ENCODE measurements at places on chromosomes 1 and 21.

DNA sequence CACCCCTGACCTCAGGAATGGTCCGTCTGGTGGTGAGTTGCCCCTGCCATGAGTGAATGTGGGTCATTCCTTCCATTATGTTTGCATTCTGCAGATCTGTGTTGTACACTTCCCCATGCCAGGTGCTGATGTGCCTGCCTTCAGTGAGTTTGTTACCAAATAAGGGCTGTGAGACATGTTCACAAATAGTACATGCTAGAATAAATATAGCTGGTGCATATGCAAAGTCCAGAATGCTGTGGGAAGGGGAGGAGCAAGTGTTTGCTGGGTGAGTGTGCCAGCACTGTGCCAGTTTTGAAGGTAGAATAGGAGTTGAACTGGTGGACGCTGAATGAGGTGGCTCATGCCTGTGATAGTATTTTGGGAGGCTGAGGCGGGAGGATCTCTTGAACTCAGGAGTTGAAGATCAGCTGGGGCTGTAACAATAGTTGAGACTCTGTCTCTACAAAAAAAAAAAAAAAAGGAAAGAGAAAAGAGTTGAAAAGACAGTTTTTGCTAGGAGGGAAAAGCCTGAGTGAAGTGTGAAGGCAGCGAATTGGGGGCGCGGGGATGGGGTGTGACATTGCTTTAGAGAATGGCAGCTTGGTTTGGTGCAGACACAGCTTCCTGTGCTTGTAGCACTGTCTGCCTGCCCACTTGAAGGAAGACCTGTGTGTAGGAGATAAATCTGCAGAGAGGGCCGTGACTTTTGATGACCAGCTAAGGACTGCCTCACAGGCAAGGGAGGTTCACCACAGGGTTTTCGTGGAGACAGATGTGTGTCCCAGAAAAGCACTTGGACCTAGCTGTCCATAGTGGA is 61.1 kb downstream of the LGR6 start:
- no peak for DNase-seq

DNA sequence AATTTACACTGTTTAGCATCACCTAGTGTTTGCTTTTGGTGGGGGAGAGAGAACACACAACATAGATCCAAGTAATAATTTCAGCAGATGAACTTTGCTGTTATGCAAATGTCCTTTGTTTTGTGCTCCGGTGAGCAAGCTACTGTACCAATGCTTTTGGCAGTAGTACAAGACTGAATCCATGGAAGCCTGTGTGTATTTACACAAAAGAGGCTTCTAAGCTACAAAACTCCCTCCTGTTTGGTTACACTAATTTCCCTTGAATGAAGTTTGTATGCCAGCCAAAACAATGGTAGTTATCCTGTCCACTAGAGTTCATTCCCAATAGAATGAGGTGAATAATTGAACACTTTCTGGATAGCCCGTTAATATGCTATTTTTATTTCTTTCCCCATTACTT is 320.5 kb downstream of the KCTD3 start:
- no peak for DNase-seq

DNA sequence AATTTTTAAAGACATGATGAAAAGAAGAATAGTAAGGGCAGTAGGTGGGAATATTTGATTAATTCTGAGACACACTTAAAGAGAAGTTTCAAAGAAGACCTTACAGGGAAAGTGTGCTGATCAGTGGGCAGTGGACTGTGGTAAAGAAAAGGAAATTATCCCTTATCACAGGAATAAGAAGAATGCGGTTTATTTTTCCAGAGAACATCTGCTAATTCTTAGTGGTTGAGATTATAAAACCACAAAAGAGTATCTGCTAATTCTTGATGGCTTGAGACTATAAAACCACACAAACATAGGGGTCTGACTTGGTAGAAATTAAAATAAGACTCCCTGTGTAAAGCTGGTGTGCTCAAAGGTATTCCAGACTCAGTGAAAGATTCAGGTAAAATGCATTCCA is 60.0 kb upstream of the KCTD3 start:
- DNase-seq, result no peak

- no peak for DNase-seq
Measured at GRCh38 chr1:218166268-218166945, 118.7 kb upstream of the RRP15 start.

DNA sequence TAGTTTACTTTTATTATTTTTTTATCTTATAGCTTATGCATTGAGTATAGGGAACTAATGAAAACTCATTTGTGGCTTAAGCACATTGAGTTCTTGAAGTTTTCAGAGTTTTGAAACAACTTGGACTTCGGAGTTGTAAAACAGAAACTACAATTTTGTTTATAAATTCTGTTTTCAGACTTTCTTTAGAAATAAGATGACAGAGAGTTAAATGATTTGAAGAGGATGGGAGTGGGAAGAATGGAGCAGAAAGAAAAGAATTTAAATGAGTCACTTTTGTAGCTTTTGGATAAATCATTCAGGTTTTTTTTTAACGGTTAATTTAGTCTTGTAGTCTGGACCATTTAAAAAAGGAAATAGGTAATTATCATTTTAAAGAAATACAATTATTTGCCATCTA is 32.3 kb downstream of the INKA2 start:
- DNase-seq, result no peak

DNA sequence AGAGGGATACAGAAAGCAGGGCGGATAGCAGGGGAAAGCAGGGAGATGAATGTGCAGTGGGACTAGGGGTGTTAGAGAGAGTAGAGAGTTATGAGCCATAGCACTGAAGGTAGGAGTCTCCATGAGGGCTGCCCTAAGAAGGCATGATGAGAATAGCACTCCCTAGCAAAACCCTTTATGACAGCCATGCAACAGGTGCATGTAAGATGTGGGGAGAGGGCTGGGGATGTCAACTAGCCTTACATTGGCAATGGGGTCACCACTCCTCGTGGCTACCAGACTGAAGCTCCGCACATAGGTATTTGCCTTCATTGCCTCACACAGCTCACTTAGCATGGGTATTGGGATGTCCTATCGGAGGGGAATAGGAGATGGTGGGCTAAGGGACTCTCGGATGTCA is 4.6 kb downstream of the TMOD4 start:
- no peak for DNase-seq

- DNase-seq, result no peak
Measured at GRCh38 chr1:22057861-22058260, 5.4 kb downstream of the CDC42 start.

- no peak for DNase-seq
Measured at GRCh38 chr1:18783705-18784481, 75.6 kb downstream of the TAS1R2 start.

DNA sequence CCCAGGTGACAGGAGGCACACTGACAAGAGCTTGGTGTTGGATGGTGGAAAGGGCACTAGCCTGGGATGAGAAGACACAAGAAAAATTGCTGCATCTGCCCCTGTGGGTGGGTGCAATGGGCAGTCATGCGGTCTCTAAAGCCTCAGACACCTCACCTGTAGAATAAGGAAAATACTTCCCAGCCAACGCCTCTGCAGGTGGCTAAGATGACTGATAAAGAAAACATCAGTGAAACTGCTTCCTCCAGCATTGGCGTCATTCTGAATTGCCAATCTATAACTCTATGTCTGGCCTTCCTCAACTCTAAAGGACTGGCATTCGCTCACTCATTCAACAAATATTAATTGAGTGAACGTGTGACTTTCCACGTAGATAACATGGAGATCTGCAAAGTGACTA is 100.4 kb upstream of the F3 start:
- DNase-seq, result no peak

DNA sequence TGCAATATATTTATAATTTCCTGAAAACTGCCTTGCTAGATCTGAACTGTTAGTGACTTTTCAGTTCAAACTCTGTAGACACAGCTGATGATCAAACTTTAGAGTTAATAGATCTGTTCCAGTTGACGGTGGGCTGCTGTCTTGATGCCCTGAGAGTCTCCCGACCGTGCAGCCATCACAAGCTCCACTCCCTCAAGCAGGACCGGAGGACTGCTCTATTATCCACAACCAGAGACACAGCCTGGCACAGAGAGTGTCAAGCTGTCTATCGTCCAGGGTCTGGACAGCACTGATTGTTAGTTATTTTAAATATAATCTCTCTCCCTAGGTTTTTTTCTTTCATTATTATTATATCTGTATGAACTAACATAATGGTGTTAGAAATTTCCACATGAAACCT is 8.0 kb downstream of the CHODL start:
- DNase-seq, result no peak

DNA sequence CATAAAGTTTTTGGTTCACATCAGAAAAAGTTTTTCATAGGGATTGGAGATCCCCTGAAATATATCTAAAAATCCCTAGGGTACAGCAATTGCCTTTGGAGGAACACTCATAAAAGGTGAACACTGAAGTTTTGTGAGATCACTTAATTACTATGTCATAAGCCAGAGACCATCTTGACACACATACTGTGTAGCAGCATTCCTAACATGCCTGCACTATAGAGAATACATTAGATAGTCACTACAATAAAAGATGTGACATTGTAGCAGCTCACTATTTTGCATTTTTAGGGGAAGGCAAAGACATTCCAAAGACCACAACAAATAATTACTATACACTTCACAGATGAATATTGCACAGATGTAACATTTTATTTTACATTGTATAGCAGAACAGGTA is 779.9 kb downstream of the KCNT2 start:
- DNase-seq, result no peak

- DNase-seq, result no peak
Measured at GRCh38 chr1:2455757-2456156, 20.3 kb upstream of the PLCH2 start.

- no peak for DNase-seq
Measured at GRCh38 chr1:158398818-158399514, at the start of gene OR10T2. TSS of gene OR10T2 (minus strand) at chr1:158399466. CDS start at chr1:158399466, 0 bp downstream.

- no peak for DNase-seq
Measured at GRCh38 chr1:31007462-31007991, 58.0 kb downstream of the PUM1 start.

- DNase-seq, result no peak
Measured at GRCh38 chr1:174764191-174764590, 235.6 kb upstream of the CACYBP start.

GRCh38 chr1:9373619-9374018 is 80.9 kb downstream of the SPSB1 start:
- DNase-seq, result no peak

DNA sequence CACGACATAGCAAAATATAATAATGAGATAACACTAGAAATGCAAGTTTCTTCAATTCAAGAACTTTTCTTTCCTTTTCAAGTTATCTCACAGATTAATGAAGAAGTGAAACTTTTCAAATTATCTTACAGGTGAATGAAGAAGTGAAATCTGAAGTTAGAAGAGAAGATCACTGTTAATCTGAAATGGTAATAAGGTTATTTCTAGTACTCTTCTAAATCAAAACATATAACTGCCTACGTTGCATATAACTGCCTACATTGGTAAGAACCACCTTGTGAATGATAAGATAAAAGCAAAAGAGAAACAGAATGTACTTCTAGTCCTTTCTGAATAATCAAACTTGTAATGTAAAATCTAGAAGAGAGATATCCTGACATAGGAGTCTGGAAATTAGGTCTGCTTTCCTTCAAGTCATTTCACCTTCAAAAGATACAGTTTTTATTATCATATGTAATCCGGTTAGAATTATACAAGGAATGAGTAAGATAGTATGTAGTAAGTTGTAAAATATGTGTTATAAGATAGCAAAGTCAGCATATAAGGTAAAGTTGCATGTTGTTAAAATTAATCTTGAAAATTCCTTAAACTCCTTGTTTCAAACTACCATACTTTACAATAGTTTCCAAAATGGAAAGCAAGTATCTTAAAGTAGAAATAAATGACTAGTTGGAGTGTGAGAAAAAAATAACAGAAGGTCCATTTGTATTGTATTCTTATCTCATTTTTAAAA is 522.4 kb upstream of the ZRANB2 start:
- DNase-seq, result no peak

GRCh38 chr1:92831368-92831761 is 475 bp upstream of the RPL5 start:
- DNase-seq, result no peak

GRCh38 chr1:3393987-3394920 is 60.2 kb upstream of the ARHGEF16 start:
- DNase-seq, result no peak

- no peak for DNase-seq
Measured at GRCh38 chr1:231971397-231972110, 345.0 kb downstream of the DISC1 start.

- no peak for DNase-seq
Measured at GRCh38 chr1:230109066-230109465, 42.0 kb downstream of the GALNT2 start.

- no peak for DNase-seq
Measured at GRCh38 chr1:150881331-150882070, 5.1 kb upstream of the ARNT start.

GRCh38 chr1:110308247-110308646 is 30.9 kb upstream of the RBM15 start:
- no peak for DNase-seq

DNA sequence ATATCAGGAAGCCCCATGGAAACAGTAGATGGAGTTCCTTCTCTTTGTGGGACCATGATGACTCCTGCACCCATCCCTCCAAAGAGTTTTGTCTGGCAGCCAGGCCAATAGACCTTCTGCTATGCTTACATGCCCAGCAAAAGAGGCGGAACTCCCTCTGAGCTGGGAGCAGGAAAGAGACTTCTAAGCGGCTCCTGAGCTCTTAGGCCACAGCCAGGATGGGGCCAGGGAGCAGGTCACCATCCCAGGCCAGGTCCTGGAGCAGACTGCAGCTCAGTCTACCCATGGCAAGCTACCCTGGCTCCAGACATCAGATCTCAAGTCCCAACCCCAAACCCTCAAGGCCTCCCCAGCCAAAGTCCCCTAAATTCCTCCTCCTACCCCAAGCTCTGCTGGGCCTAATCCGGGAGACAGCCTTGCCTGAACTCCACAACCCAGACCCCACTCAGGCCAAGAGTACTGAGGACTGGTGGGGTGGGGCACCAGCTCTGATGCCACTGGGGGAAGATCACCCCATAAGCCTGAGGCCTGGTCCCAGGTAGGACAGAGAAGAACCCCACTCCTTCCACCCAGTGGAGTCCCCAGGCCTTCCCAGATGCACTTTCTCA is 387.9 kb downstream of the MATN1 start:
- no peak for DNase-seq

DNA sequence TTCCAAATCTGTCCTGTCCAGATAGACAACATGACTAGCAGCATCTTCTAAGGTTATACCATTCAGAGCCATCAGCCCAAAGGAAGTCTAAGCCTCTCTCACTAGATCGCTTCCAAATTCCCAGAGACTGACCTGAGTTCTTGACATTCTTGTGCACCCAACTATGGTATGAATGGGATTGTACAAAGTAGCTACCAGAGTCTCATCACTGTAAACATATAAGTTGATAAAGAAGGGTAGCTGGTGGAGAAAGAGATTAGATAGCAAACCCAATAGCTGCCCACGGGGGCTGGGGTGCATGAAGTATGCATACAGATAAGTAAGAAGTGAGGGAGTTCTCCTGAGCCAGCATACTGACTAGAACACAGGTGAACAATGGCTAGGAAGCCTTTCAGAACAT is 180.0 kb downstream of the PLPP3 start:
- DNase-seq, result no peak

All from iPS DF 6.9 (cell line).